Central memory CD8-positive, alpha-beta T cell (primary cell): ENCODE measurements at places on chromosomes 16 and 17.

- peaks cover 49% of the 10 kb centered on the region for H3K4me1 ChIP-seq
- H3K36me3 ChIP-seq = peaks cover 19% of the 10 kb centered on the region
- no peak for DNase-seq
Measured at GRCh38 chr17:80758481-80759376, 214.1 kb downstream of the RPTOR start.

DNA sequence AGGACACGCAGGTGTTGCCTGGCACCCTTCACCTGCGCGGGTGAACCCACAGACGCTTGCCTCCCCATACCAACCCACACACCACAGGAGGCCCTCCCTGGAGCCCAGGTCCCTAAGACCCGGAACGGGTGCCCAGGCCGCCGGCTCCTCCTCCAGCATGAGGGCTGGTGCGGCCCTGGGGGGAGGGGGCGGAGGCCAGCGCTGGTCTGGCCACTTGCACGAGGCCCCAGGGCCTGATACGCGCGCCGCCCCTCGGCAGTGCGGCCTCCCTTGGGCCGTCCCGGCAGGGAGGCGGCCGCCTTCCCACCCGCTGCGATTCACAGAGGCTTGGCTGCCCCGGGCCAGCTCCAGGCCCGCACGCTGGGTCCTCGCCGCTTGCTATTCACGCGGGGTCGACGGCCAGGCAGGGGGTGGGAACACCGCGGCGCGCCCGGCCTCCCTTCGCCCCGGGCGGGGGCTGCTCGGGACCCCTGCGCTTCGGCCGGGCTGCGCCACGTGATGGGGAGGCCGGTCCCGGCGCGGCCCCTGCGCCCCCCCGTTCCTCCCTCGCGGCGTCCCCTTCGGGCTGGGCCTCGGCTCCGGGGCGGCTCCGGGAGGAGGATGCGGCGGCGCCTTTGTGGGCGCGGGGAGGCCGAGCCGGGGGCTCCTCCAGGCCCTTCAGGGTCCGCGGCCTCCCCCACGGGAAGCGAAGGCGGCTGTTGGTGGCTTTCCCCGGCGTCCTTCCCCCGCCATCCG, 685 bp downstream of the FASN start:
- no peak for DNase-seq
- H3K4me3 ChIP-seq = peak overlapping the region; percentile 62
- H3K4me1 ChIP-seq = peaks cover 7% of the 10 kb centered on the region
- H3K27me3 ChIP-seq = no peaks in the 10 kb centered on the region
- H3K36me3 ChIP-seq = peaks cover 8% of the 10 kb centered on the region

DNA sequence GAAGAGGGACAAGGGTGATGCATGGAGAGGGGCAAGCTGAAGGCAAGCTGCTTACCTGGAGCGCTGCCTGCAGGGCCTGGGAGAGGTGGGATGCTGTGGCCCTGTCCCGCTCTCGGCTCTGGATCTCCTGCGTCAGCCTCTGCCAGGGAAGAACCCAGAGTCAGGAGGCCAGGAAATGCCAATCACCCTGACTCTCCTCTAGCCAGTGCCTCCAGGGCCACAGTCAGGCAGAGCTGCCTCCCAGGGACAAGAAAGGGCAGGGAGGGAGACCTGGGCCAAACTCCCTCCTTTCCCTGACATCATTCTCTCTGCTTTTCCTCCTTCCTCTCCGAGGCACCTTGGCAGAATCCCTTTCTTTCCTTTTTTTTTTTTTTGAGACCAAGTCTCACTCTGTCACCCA, 11.3 kb downstream of the CDK3 start:
- no peaks in the 10 kb centered on the region for H3K27me3 ChIP-seq
- H3K36me3 ChIP-seq = peaks cover 4% of the 10 kb centered on the region
- H3K4me1 ChIP-seq = peaks cover 7% of the 10 kb centered on the region
- no peak for DNase-seq
- H3K27ac ChIP-seq = no peak overlapping the region

DNA sequence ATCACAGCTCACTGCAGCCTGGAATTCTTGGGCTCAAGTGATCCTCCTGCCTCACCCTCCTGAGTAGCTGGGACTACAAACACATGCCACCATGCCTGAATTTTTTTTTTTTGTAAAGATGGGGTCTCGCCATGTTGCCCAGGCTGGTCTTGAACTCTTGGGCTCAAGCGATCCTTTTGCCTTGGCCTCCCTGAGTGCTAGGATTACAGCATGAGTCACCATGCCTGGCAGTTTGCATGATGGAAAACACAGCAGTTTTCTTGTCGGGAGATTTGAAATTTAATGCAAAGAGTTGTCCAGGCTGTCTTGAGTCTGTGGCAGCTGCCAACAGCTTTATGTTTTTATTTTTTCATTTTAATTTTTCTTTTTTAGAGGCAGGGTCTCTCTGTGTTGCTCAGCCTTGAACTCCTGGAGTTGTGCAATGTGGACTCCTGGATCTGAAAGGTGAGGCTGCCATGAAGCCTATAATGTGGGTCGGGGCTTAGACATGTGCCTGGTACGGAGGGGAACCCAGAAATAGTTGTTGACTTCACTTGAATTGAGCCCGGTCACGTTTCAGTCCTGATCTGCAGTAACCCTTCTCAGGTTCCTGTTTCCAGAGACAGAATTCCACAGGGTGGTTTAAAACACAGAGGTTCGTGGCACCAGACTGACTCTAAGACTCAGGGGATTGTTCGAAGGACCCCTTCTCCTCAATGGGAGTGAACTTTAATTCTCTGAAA, 18.7 kb downstream of the CD300A start:
- H3K4me3 ChIP-seq = no peak overlapping the region
- peaks cover 54% of the 10 kb centered on the region for H3K4me1 ChIP-seq
- H3K36me3 ChIP-seq = peaks cover 21% of the 10 kb centered on the region

DNA sequence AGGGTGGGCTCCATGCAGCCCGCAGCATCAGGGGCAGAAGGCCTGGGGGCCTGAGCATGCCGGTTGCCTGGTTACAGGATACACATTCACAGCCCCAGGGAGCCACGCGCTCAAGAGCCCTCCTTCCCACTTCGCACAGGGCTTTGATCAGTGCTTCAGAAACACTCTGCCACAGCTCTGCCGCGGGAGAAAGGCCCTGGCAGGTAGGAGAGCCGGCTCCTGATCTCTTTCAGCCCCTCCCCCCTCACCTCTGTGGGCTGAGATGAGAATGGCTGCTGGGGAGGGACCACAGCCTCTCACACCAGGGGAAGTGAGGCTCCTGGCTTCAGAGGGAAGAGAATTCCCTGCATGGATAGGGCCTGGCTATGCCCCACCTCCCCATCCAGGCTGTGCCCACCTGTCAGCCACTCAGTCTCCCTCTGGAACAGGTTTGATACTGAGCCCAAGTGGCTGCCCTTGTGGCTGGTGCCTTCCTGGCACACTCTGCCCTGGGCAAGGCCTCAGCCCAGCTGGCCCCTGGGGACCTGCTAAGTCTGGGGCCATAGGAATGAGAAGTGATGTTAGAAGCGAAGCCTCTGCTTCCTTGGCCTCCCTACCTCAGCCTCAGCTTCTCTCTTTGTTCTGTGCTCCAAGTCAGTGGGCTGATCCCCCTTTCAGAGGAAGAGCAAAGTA, 8.6 kb downstream of the DOK4 start:
- H3K4me3 ChIP-seq = no peak overlapping the region
- peaks cover 12% of the 10 kb centered on the region for H3K36me3 ChIP-seq
- H3K27me3 ChIP-seq = no peaks in the 10 kb centered on the region
- DNase-seq = no peak
- peaks cover 11% of the 10 kb centered on the region for H3K4me1 ChIP-seq
- no peak overlapping the region for H3K27ac ChIP-seq
